ENCODE measurements at places on chromosomes 7 and 10. TPM values are rescaled to one million over a fixed set of nuclear protein-coding genes. Genes with fewer than 3 reads are reported as not detected.

DNA sequence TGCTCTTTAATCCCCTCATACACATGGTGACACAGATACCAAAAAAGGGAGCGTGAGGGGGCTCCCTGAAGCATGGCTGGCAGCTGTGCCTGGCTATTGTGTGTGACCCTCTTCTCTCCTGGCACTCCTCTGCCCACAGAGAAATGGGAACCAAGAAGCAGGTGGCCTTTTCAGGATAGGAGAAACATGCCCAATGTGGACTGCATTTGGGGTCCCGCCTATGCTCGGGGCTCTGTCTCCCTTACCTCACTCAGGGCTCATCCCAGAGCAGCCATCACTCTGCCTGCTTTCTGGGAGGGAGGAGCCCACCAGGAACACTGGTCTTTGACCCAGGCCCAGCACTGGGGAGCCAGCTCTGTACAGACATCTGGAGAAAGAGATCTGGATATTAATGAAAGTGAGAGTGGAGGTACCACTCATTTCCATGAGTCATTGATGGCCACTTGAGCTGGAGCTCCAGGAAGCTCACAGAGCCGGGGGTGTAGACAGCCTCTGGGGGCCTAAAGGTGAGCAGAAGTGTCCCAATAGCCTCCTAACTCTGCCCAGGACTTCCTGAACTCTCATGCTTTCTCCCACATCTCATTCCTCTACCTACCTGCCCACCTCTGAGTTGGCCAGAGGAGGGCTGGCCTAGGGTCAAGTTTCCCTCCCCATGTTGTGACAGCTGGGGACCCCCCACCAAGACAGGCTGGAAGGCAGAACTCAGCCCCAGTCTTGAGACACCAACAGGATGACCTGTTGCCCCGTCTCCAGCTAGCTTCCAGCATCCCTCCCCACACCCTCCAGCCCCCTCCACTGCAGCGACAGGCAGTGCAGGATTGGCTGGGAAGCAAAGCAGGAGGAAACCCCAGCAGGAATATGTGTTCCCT is 42.6 kb downstream of the DRGX start:
- no peak overlapping the region for H3K4me3 ChIP-seq
- H3K27me3 ChIP-seq = no peaks in the 10 kb centered on the region
- peaks cover 5% of the 10 kb centered on the region for H3K4me1 ChIP-seq
- peaks cover 4% of the 10 kb centered on the region for H3K36me3 ChIP-seq
- no peak overlapping the region for H3K27ac ChIP-seq

Gene SLC26A3
- total RNA-seq = not detected

- H3K36me3 ChIP-seq = no peaks in the 10 kb centered on the region
- H3K27me3 ChIP-seq = peaks cover 39% of the 10 kb centered on the region
- H3K4me3 ChIP-seq = no peak overlapping the region
- no peak for DNase-seq
- peaks cover 3% of the 10 kb centered on the region for H3K4me1 ChIP-seq
These were observed 123.7 kb downstream of the TACC2 start for GRCh38 chr10:122112625-122113160.

Gene FAM20C
- 0.80 TPM for total RNA-seq

Gene TASOR2
- total RNA-seq = 41.8 TPM
